Fibroblast of villous mesenchyme (primary cell): ENCODE measurements at places on chromosomes 2 and 18.

DNA sequence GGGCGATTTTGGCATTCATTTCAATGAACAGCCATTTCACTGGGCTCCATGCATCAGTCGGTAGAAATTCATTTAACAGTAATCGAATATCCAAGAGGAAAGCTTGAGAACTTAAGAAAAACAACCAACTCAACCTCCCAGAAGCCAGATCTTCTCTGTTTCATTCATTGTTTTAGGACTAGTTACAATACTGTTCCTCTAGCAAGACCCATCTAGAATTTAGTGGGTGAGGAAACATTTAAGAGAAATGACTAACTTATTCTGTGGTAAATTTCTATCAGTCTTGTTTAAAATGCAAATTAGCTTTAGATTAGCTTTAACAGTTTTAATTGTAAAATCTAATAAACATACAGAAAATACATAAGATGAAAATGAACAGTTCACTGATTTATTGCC lies 81.4 kb upstream of the SMAD7 start:
- DNase-seq: no peak

- DNase-seq: peak; percentile 15
Measured at GRCh38 chr2:124888431-124888830, 863.3 kb downstream of the CNTNAP5 start.

DNA sequence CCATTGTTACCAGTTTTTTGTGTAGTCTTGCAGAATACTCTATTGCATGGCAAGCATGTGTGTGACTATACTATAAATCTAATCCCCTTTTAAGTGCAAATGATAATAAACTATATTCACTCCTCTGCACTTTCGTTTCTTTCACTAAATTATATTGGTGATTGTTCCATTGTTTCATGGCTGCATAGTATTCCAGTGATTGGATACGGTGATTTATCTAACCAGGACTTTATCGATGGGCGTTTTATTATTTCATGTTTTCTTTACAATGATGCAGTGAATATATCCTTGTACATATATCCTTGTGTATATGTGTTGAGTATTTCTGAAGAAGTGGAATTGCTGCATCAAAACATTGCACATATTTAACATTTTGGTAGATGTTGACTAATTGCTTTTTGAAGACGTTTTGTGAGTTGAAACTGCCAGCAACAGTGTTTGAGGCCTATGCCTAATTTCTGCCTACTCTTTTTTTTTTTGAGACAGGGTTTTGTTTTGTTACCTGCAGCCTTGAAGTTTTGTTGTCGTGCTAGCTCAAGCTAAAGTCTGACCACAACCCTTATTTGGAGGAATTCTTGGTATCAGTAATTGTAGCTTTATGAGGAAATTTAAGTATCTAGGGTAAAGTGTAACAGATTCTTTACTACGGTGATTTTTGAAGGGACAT lies 2.7 kb downstream of the MIB1 start:
- DNase-seq: no peak

GRCh38 chr2:135818937-135819610 lies 17.9 kb downstream of the LCT start:
- peak; percentile 27 for DNase-seq

- DNase-seq: no peak
Measured at GRCh38 chr2:70922235-70923234, 13.2 kb upstream of the ATP6V1B1 start.

DNA sequence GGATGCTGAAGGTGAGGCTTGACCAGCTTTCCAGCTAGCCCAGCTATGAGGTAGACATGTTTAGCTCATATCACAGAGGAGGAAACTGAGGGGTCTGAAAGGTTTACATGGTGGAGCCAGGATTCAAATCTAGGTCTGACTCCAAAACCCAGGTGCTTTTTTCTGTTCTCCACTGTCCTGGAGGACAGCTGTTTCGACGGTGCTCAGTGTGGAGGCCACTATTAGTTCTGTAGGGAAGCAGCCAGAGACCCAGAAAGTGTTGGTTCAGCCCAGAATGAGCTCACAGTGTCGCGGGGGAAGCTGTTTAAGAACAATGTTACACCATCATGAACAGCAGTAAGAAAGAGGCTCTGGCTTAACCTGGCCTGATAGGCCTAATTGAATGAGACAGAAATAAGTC lies 11.1 kb downstream of the PROC start:
- no peak for DNase-seq

- no peak for DNase-seq
Measured at GRCh38 chr2:10366601-10367270, 64.0 kb downstream of the HPCAL1 start.

GRCh38 chr2:201366146-201366545 lies 9.0 kb upstream of the FLACC1 start:
- peak; percentile 10 for DNase-seq

GRCh38 chr18:65587491-65587890 lies 163.3 kb upstream of the CDH7 start:
- DNase-seq: no peak
